Activated T-helper 2 cell treated with anti-CD3 and anti-CD28 coated beads, Interferon-gamma antibody, Interleukin-2, Interleukin-4, amounts not matched to agents 10 μg/mL and 5 μg/mL and 100 μg/mL, durations not matched to agents 14 hours and 24 hours and 36 hours (primary cell): ENCODE measurements at places on chromosomes 16 and 17.

GRCh38 chr17:78787444-78787843 lies 5.4 kb upstream of the CYTH1 start:
- no peak for DNase-seq

GRCh38 chr16:11870399-11870798 lies 19.1 kb upstream of the RSL1D1 start:
- DNase-seq = no peak

DNA sequence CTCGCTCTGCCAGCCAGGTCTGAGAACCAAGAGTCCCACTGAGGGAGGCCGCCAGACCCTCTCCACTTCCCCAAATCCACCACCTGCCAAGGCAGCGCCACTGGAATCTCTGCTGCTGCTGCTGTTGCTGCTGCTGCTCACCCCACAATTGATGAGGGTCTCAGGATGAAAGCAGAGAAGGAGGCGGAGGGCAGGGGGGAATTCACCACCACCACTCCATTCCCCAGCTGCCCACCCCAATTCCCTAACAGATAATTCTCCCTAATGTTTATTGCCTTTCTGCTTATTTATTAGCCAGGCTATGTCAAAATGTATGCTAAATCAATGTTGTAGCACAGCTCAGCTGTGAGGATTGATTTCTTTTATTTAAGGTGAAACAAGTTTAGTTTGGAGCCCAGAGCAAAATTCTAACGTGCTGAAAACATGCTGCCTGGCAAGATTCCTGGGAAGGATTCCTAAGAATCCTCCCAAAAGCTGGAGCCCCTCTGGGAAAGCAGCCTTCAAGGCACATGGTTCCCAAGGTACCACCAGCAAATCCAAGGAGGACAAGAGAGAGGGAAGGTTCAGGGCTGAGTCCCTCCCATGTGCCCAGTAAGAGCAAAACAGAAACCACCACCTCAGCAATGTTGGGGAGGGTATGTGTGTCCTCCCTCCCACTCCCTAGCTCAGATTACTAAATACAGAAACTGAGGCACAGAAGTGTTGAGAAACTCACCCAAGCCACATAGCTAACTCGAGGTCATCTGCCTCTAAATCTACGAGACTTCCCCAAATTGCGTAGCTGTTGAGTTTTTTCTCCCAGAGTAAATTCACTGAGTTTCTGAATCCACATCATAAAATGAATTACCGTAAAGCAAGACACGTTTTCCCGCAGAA lies 12.2 kb upstream of the CDH5 start:
- DNase-seq = no peak

DNA sequence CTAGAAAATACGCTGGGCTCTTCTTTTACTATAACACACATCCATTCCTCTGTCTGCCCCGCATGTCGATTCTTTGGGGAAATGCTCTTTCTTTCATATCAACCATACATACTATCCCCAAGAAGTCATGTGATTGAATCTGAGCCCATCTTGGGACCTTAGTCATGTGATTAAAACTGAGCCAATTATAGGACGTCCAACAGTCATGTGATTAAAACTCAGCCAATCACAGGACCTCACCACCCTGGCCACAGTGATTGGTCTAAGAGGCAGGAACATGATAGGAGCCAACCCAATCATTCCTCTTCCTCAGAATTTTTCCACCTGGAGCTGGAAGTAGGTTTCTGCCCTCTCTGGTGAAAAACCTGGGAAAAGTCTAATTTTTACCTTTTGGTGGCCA lies 78.8 kb downstream of the TMEM114 start:
- no peak for DNase-seq

GRCh38 chr17:9473711-9474110 lies 101.9 kb downstream of the STX8 start:
- no peak for DNase-seq

GRCh38 chr17:4247971-4248388 lies 15.8 kb downstream of the ANKFY1 start:
- no peak for DNase-seq

DNA sequence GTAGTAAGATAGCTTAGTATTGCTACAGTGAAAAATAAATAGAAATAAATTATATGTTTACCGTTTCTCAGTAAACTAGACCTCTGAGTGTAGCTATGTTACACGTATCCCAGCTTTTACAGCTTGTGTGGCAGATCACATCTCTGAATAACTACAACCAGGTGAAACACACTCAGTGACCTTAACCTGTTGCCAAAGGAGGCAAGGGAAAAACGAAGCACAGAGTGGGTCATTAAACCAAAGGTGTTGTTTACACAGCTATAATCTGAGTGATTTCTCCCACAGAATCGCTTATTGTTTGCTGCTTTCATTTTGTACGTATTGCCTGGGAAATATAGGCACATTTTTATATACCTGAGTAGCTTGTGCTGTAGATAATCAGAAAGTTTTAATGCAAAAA lies 688.2 kb upstream of the KIF2B start:
- no peak for DNase-seq

DNA sequence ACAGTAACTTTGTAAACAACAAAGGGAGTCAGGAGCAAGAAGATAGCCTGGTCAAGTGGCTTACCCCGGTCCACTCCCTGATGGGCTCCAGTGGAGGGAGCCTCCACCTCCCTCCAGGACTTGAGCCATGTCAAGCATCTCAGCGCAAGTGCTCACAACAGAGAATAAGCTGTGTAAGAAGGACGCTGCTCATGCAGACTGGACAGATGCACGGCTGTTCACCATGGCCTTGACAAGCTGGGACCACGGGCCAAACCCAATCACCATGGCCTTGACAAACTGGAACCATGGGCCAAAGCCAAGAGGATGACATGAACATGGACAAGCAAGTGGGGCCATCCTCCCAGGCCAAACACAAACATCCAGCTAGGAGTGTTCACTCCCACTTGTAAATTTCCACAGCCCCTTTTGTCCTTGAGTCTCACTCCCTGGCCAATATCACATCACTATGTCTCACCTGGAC lies 3.4 kb upstream of the PITPNM3 start:
- no peak for DNase-seq

DNA sequence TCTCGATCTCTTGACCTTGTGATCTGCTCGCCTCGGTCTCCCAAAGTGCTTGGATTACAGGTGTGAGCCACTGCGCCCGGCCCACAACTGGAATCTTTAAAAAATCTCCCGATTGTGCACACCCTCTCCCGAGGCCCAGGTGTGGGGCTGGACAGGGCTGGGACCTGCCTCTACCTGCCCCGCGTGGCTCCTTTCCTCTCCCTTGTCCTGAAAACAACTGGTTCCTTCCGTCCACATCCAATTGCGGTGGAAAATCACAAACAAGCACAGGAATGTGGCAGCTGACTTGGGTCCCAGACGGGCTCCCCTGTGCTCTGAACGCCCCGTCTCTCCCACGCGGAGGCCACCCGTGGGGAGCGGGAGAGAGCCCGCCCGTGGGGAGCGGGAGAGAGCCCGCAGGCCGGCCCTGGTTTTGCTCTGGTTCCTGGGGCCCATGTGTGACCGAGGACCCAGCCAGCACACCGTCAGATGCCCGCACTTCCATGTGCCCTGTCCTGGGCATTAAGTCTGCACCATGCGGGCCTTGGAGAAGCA lies 3.0 kb upstream of the TMEM204 start:
- no peak for DNase-seq

DNA sequence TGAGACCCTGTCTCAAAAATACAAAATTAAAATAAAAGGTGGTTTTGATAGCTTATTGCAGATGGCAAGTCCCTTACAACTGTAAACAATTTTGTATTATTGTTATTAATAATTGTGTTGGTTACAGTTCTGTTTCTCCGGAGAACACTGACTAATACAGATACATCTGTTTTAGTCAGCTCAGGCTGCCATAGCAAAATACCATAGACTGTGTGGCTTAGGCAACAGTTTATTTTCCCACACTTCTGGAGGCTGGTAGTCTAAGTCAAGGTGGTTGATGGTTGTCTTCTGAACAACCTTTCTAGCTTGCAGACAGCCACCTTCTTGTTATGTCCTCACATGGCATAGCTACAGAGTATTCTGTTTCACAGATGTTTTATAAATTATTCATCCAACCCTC lies 14.2 kb upstream of the IL21R start:
- DNase-seq = no peak

DNA sequence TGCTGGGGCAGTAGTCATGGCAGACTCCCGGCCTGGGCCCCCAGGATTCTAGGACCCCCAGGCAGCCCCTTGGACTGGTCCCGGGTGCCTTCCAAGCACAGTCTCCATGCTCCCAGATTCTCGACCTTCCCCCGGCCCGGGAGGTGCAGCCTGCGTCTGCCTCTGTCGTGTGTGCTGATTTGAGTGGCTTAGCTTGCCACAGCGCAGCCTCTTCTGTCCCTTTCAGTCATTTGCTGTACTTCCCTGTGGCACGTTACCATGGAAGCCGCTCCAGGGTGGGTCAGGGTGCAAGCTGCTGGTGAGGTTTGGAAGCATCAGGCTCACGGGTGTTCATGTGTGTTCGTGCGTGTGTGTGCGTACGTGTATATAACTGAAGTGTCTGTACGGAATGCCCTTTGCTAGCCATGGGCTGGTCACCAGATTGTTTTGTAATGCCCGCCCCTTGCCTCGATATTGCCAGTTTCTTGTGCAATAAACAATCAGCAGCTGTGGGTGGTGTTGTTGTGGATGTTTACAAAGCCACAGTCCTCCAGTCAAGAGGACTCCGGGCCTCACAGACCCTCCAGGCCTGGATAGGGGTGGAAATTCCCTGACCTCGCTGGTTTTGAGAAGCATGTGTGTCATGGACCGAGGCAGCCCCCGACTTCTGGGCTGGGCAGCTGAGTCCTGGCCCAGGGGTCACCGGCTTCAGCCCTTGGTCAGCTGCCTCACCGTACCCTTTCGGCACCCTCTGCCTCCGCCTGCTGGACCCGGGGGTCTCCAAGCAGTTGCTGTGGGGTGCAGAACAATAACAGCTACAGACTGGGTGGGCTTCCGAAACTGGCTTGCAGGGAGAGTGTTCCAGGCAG lies 9.7 kb upstream of the CLEC18A start:
- DNase-seq = no peak

GRCh38 chr17:80746262-80746935 lies 201.8 kb downstream of the RPTOR start:
- DNase-seq = no peak

- no peak for DNase-seq
These were observed 40.1 kb upstream of the RBBP6 start for GRCh38 chr16:24499193-24499814.

- DNase-seq = no peak
These were observed 79.6 kb downstream of the CRISPLD2 start for GRCh38 chr16:84899414-84899813.

DNA sequence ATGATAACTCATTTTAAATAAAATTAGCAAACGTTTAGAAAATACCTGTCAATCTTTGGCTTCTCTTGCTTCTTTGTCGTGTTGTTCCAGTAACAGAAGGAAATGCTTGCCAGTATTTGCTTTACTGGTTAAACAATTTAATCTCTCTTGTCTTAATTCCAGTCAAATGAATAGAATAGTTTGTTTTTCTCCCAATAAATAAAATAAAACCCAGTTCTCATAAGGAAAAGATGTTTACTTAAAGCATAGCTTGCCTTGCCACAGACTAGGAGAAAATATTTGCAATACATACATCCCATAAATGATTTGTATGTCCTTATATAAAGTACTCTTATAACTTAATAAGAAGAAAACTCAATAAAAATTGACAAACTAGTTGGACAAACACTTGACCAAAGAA lies 43.9 kb upstream of the TEKT3 start:
- DNase-seq = no peak

GRCh38 chr16:20061132-20061531 lies 12.6 kb downstream of the GPR139 start:
- no peak for DNase-seq

DNA sequence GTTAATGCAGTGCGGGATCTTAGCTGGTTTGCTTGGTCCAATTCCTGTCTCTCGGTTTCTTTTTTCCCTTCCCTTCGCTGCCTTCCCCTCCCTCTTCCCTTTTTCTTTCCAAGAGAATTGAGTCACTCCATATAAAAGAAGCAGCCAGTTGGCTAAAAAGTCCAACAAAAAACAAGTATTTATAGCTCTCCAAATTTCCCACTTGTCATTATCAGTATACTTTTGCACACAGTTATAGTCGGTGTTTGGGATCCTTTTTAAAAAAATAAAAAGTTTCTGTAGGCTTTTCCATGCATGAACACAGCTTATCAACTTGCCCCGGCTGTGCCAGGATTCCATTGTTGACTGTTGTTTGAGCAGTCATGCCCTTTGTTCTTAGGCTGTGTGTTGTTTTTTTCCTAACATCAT lies 24.9 kb downstream of the HMOX2 start:
- no peak for DNase-seq

DNA sequence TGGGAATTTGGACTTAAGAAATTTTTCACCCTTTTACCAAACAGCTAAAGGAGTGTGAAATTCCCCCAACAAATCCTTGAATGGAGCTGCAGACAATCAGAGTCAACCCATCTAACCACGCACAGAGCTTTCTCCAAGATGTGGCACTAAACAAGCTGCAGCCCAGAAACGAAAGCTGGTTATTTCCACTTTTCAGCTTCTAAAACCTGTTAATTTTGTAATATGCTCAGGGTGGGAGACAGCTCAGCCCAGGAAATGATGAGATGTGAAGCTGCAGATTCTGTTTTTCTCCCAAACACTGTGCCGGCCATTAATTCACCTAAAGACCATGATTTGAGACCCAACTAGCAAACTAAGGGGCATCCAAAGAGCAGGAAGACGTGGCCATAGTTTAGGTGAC lies 33.2 kb upstream of the ABR start:
- no peak for DNase-seq

DNA sequence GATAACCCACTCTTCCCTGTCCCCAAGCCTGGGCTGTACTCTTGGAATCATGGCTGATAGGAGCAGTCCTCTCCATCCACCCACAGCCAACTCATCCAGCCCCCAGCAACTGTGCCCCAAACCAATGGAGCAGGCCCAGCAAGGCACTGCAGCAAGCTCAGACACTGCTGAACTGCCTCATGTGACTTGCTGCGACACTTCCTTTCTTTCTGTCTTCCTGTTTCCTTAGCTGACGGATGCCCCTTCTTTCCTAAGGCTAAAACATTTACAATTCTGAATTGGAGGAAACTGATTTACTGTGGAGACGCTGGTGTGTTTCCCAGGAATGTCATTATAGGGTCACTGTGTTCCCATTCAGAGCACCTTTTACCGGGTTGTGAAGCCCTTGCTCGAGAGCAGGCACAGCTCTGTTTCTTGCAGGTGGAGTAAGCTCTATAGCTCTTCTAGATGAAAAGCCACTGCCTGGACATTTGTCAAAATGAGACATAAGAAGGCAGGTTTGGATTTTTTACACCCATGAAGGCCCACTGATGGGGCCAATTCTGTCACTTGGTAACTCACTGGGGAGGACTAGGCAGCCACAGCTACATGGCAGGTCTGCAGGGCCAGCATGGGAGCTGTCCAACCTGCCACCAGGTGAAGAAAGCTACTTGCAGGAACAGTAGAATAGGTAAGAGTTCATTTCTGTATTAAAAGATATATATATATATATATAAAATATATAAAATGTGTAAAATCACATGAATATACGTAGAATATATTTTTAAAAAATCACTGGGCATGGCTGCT lies 27.4 kb downstream of the TMEM11 start:
- no peak for DNase-seq

DNA sequence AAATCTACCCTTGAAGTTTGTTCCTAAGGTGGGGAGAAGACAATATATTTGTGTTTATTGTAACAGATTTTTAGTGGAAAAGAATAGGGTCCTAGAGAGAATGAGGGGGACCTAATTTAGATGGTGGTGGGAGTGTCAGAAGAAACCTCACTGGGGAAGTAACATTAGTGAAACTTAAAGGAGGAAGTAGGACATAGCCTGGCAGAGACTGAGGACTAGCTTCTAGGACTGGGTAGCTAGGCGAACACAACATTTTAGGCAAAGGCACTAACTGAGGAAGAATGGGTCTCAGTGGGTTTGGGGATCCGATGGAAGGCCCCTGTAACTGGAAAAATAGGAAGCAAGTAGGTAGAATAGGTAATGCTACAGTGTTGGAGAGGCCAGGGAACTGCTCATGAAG lies 4.2 kb upstream of the ARL2BP start:
- no peak for DNase-seq
